ENCODE measurements at places on chromosomes 1 and 21.

DNA sequence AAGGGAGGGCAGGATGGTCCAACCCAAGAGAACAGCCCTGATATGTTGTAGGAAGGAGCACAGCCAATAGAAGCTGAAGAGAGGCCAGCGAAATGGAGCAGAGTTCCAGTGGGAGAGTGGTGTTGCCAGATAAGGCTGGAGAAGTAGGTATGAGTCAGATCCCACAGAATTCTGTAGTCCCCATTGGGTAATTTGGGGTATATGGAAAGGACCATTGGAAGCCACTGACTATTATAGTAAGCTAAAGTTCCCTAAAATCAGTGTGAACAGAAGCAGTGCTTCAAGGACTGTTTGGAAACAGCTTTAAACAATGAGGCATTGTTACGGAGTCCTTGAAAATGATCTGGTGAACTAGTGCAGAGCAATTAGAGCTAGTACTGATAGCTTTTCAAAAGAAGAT, 63.0 kb downstream of the DISP1 start:
- DNase-seq: no peak

DNA sequence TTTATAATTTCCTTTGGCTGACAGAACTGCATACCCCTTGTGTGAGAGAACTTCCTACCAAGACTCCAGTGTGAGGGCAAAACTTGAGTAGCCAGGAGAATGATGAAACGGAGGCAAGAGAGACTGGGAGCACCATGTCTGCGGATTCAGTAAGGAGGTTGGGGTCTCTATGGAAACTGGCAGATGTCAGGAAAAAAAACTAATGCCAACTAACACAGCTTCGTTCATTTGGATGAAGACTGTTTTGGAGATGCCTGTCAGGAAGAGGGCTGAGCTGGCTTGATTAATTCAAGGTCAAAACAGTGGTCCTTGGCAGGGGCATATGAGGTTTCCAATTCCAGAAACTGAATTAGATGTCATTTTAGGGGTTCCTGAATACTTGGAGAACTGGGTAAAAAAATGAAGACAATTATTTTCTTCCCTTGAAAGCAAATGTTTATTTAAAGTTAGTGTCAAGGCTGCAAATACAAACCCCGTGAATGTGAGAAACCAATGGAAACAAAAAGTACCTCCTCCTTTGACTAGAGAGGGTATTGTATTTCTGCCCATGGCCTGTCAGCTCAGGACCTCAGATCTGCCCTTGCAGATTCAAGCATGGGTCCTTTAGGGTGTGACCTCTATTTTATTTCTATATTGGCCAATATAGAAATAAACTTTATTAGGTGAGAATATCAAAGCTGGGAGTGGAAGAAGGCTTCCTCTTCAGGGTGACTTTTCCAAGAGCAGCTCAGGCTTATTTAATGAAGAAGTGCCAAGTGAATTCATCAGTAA, 110.5 kb downstream of the MAST2 start:
- DNase-seq: no peak

- peak; percentile 76 for DNase-seq
These were observed 109.5 kb upstream of the JUN start for GRCh38 chr1:58893257-58893869.

GRCh38 chr1:9595156-9595967, 6.7 kb downstream of the TMEM201 start:
- no peak for DNase-seq

- no peak for DNase-seq
These were observed 33.6 kb downstream of the RGS21 start for GRCh38 chr1:192350356-192350755.

DNA sequence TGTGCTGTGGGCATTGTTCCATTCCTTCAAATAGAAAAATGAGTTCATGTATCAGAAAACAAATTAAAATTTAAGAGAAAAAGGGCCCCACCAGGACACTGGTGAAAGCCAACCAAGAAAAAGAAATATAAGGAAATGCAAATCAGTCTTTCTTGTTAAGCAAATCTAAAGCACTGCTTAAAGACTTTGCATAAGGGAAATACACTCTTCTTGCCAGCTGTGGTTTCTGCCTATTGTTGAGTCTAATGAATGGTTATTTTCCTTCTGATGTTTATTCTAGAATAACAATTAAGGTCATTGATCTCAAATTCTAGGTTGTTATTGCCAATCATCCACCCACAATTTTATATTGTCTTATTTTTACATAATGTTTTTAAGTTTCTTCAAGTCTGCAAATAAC, 158.6 kb upstream of the SNX7 start:
- DNase-seq: no peak

DNA sequence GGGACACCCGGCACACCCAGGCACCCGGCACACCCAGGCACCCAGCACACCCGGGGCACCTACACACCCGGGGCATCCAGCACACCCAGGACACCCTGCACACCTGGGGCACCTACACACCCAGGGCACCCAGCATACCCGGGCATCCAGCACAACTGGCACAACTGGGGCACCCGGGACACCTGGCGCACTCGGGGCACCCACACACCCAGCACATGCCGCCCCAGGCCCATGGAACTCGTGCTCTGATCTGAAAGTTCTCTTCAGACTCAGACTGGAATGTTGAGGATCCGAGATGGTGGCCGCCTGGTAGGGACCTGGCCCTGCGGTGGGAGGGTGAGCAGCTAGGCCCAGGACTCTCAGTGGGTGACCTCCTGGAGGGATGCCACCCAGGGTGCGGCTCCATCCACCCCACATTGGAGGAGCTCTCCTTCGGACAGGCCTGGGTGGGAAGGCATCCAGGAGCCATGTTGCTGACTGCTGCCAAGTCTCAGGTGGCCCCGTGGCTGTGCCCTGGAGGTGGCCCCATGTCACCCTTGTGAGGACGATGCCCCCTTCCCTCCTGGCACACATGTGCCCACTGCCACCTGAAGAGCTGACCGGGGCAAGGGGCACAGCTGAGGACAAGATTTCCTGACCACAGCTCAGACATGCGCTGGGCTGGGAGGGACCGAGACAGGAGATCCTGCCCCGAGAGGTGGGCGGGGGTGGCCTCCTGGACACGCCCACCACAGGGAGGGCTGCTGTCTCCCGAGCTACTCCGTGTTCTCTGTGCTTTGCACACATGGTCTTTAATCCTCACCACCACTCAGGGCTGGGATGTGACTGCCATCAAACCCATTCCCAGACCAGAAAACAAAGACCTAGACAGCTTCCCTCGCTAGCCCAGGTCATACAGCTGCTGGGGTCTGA, 37.0 kb downstream of the UBE2G2 start:
- no peak for DNase-seq
